ENCODE measurements at places on chromosomes 4 and X.
A peak's percentile ranks its signal among the peaks of the same experiment; 100 is the strongest.

DNA sequence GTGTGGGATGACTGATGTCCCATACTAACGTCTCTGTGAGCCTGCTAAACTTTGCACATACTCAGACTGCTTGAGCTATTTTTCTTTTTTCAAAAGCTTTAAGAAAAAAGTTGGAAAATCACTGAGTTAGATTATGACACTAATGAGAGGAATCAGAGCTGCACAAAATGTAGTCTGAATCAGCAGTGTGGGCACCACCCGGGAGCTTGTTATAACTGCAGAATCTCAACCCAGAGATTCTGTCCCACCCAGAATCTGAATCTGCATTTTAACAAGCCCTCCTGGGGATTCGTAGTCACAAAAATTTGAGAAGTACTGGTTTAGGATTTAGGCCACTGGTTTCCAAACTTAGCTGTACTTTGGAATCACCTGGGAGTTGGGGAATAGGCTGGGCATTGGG lies 102.1 kb upstream of the MID1IP1 start:
- no peak for DNase-seq

DNA sequence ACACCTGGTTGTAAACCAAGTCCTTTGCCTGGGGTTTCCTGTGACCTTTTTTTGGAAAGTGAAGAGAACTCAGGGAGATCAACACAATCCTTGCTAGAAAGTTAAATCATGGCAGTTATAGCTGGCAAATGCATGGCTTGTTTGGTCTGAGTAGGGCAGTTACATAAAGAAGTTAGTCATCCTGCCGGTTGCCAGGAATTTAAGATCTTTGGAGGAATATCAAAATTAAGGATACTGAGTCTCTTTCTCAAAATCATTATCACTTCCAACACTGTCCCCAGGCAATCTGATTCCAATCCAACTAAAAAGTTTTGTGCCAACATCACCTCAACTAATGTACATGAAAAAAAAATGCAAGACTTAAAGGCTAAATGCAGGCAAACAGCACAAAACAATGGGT lies 40.3 kb downstream of the C4orf54 start:
- DNase-seq: no peak

DNA sequence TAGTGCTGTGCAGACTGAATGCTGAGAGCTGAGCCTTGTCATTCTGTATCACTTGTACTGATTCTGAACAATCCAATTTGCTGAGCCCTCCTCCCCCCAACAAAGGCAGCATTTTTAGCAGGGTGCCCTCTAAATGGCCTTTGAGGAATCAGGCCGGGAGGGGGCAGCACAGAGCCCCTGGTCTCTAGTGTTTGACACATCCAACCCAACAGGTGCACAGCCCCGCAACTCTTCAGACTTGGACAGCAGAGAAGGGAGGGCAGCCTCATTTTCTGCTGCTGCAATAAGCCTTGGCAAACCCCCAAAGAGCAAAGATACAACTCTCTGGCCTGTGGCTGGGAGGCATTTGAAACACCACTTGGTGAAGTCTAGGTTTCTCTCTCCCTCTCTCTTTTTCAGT lies 3.4 kb downstream of the ATP1B4 start:
- DNase-seq: peak; percentile 28

DNA sequence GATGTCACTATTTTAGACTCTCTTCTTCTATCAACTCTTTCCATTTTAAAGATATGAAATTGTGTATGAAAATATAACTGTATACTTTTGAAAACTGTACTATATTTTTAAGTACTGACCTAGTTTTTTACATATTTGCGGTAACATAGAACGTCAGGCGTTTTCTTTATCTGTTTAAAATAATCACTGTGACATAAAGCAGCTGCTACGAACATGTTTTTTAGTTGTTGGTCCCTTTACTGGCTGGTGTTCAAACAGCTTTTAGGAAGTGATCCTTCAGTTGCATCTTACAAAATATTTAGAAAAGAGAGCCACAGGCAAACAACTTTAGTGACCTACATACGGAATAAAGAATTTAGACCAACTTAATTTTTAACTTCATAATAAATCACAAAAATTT lies 73.1 kb downstream of the METTL14 start:
- no peak for DNase-seq

- DNase-seq: no peak
Observed at GRCh38 chr4:56828784-56829535, 7.5 kb upstream of the SPINK2 start.

DNA sequence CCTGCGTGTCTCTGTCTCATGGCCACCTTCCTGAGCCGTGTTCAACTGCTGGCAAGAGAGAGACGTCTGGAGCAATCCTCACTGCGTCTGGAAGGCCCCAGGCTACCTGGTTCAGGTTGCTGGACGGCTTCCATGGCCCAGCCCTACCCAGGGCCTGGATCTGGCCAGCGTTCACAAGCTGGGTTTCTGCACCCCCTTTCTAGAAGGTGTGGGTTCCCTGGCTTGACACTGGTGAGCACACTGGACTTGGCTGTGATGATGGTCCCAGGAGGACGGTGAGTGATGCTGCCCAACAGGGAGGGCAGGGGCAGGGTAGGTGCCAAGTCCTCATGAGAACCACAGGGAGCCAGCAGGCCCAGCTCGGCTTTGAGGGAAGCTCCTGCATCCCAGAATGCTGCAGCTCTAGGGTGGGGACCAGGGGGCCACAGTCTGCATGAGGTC lies 63.4 kb downstream of the HTRA3 start:
- DNase-seq: no peak

DNA sequence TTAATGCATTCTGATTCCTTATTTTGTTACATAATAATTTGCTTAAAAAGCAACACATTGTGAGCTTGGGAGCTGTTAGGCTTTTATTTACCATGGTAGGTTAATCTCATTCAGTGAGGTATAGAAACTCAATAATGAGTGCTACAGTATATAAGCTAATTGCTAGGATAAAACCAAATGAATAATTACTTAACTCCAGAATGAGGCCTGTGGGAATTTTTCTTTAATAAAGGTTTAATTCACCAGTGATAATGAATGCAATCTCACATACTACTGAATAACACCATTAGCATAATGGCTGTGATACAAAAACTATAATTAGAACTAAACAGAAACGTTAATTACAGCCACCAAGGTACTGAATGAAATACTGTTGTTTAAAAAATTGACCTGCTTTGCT lies 326.3 kb downstream of the IQCM start:
- no peak for DNase-seq

DNA sequence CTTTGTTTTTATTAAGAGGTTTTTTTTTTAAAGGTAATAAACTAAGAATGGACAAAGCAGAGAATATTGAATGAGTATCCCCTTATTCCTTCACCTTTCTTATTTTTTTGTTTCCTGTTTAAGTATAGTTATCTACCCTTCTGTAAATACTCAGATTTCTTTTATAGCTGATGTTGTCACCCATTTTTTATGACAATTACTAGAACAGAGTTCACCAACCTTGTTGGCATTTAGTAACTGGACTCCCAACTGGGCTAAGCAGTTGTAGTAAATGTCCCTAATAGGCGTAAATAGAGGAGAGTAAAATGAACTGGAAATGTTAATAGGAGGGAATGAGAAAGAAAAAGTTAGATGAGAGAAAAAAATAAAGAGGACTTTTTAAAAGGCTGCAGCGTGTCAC lies 9.8 kb downstream of the PDLIM5 start:
- DNase-seq: no peak

- no peak for DNase-seq
Observed at GRCh38 chr4:70863099-70863790, 23.6 kb upstream of the GRSF1 start.

- no peak for DNase-seq
Observed at GRCh38 chrX:123830309-123830708, 29.5 kb upstream of the XIAP start.

DNA sequence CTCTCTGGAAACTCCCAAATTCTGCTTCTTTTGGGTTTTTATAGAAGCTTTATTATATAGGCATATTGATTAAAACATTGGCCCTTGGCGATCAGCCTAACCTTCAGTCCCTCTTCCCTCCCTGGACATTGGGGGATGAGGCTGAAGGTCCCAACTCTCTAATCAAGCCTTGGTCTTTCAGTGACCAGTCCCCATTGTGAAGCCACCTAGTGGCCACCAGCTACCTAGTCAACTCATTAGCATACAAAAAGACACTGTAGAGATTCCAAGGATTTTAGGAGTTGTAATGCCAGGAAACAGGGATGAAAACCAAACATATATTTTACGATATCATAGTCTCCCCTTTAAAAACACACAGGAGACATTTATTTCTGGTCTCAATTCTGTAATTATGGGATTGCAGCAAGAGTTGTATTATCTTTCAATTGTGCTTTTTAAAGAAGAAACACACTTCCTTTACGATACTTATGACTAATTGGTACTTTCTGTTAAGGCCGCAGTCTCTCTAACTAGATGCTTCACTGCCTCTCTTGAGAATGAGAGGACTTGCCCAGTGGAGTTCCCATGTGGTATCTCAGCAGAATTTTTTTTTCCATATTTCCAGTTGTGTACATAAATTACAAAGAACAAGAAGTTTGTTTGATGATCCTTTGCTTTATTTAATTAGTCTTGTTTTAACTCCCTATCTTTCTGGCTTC lies 58.2 kb downstream of the WDR17 start:
- DNase-seq: no peak

DNA sequence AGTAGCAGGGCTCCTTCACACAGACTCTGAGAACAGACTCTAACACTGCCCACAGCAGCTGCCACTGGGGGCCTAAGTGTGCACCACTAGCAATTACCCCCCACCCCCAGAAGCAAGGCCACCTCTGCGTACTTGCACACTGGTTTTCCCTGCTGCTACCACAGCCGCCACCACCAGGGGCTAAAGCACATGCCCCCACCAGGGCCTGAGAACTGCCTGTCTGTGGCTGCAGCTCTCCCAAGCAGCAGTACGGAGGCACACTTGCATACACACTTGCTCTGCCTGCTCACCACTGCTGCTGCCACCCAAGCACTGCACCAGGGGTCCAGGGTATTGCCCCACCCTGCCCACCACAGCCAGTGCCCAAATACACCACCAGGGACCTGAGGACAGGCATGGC lies 59.6 kb downstream of the SCML2 start:
- no peak for DNase-seq

DNA sequence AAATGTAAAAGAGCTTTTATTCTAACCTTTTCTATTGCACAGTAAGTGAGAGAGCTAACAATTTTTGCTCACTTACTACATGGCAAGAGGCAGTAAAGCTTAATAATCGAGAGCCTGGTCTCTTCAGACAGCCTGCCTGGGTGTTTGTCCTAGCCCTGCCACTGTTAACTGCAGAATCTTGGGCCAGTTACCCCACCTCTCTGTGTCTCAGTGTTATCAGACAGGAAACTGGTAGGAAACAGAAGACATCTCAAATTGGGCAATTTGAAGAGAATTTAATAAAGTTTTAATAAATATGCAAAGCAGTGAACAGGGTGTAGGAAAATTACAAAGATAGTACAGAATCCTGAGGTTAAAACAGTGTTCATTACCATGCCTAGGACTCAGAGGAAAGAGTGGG lies 13.4 kb downstream of the STAP1 start:
- no peak for DNase-seq

DNA sequence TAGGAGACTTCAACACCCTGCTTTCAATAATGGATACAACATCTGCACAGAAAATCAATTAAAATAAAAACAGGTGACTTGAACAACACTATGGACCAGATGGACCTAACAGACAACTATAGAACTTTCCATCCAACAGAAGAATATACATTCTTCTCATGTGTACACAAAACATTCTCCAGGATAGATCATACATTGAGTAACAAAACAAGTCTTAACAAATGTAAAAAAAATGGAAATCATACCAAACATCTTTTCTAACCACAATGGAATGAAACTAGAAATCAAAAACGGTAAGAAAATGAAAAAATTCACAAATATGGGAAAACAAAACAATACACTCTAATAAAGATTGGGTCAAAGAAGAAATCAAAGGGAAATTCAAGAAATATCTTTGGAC lies 24.7 kb downstream of the CYP2U1 start:
- DNase-seq: no peak

DNA sequence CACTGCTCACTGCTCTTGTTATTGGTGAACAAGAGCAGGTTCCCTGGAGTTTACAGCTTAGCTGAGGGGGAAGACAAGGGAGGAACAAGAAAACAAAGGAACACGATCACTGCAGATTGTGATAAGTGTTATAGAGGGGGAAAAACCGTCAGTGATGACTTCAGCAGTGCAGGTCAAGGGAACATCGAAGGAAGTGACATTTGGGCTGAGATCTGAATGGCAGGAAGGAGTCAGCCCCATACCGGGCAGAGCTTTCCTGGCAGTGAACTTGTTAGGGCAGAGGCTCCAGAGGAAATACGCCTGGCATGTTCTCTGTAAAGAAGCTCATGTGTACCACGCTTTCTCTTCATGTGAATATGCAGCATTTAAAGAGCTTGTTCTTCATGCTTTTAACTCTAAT lies 78.1 kb downstream of the LDB2 start:
- DNase-seq: no peak

DNA sequence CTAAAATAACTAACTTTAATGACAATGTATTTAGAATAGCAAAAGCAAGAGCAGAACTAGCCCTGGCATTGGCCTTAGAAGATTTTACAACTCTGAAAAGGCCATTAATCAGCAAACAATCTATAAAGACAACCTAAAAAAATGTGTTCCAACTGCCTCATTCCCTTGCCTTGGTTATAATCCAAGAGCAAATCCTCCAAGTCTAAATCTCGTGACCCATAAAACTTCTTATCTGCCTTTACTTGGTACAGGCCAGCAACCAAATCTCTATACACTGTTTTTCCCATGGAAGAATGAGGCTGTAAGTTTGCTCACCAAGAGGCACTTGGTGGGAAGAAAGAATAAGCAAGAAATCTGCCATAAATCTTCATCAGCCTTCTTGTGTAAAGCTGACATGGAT lies 175.3 kb upstream of the MID1 start:
- no peak for DNase-seq

DNA sequence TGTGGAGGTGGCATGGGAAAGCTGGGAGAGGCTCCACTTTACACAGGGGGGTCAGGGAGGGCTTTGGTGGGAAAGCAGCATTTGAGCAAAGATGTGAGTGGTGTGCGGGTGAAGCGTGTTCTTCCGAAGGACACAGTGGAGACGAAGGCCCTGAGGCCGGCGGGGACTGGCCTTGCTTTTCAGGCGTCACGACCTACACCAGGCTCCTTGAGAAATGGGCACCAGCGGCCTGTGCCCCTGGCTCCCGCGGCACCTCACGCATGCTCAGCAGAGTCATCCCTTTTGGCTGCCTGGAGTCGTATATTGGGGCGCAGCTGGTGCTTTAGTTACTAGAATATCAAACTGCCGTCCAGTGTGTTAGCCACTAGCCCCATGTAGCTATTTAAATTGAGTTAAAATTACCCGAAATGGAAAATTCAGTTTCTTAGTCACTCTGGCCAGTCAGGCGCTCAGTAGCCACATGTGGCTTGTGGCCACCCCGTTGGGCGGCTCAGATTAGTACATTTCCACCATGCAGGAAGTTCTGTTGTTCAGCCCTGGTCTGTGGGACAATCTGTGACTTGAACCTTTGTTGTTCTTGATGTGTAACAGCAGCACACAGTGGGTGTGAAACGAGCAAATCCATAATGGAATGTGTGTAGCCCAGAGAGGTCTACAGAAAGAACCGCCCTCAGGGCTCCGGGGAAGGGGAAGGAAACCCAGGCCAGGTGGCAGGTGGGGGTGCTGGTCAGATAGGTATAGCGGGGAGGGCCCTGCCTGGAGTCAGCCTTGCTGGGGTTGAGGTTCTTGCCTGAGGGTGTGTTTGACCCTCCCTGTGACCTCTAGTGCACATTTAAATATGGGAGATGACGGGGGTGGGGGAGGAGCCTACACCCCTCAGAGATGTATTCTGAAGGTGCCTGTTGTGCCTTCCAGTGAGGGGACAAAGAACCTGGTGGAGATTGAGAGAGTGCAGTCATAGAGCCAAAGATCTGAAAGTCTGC lies 30.4 kb downstream of the TBC1D14 start:
- DNase-seq: no peak

GRCh38 chrX:45596188-45596808 lies 395.6 kb upstream of the DIPK2B start:
- DNase-seq: no peak

All from stimulated activated CD4-positive, alpha-beta T cell treated with anti-CD3 and anti-CD28 coated beads, Interleukin-15, amount 100 ng/mL, for 1 hour (primary cell).